Activated CD8-positive, alpha-beta memory T cell treated with anti-CD3 and anti-CD28 coated beads for 24 hours (primary cell): ENCODE measurements at places on chromosomes 5 and 9.

DNA sequence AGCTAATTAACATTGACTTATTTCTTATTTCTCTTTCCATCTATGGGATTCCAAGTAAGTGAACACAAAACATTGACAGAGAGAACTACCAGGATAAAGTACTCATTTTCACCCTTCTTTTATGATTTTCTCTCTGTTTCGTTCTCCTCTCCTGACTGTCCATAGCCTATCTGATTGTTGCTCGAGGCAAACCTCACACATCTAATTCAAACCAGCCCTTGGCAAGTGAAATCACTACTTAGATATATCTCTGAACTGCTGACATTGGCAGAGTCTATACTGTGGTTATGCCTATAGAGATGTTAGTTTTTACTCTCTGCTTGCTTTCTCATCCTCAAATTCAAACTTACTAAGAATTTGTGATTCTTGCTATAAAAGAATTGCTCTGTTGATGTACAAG is 248.8 kb downstream of the ISL1 start:
- DNase-seq, result no peak

GRCh38 chr5:150035139-150035895 is 34.8 kb downstream of the HMGXB3 start:
- no peak for DNase-seq

- DNase-seq, result no peak
These were observed 231.0 kb downstream of the NNT start for GRCh38 chr5:43833961-43834360.

DNA sequence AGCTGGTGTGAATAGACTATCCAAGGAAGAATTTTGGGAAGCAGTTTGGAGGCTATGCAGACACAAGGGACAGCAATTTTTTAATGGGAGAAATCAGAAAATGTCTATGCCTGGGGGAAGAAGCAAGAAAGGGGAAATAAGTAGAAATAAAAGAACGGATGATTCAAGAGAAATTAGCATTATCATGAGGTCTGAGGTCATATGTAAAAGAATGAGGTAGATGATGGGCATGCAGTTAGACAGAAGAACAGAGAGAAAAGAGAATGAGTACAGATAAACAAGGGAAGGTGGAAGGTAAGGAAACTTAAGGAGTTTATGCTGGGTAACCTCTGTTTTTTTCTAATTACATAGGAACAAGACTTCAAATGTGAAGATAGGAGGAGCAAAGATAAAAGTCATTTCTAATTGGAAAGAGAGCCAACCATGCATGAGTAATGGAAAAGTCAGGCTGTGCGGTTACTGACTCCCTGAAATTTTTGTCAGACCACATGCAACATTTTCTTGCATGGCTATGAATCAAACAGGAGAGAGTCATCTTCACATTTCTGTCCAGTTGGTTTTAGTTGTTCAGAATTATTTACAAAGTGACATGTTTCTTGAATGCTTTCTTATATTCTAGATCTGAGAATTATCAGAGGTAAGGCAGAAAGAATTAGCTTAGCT is 101.0 kb upstream of the PIK3R1 start:
- no peak for DNase-seq

DNA sequence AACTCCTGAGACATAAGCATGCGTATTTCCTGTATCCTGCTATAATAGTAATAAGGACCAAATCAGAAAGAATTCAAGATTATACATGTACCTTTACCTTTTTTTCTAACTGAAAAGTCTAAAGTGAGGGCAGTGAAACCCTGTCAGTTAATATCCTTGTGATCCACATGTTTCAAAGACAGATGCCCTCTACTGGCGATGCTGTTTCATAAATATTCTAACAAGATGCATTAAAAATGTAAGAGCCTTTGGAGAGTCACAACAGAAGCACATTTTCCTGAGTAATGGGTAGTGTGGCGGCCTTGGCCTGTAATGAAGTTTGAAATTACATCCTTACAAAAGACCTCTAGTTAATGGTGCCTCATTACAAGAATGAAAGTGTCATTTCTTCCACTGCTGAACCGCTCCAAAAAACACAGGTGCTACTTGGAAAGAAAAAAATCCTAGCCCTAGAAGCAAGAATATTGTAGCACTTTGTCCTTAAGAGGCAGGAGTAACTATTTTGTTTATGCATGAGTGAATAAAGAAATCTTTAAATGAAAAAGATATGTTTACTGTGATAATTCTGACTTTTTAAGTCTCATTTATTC is 232.6 kb downstream of the EPB41L4A start:
- no peak for DNase-seq

- no peak for DNase-seq
These were observed 73.5 kb upstream of the PTGER4 start for GRCh38 chr5:40606077-40606765.

DNA sequence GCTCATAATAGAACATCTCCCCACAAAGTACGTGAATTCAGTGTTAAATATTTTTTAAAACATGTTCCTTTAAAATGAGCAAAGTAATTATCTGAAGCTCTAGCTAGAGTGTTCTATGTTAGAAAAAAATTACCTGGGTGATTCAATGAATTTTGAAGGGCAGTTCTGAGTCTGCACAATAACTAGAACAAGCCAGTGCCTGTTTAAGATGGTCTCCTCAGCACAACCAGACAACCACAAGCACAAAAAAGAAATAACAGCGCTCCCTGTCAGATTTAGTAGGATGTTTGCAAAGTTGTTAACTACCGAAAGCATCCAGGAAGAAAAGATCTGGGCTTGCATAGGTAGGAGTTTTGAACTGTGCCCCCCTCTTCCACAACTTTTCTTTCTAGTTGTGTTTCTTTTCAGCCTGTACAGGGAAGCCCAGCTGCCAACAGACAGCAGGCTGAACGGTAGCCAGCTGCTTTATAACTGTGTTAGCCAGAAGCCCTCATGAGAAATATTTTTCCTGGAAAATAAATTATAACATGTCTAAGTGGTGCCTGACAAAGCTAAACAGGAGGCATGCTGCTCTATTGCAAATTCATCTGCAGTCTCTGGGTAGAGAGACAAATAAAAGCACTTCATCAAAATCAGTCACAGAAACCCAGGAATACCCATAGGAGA is 1026.9 kb downstream of the MAT2B start:
- no peak for DNase-seq

- DNase-seq, result no peak
These were observed at the start of gene OGN for GRCh38 chr9:92404042-92404836. TSS of gene OGN (minus strand) at chr9:92404578. CDS start at chr9:92403407, 1,171 bp downstream.

- no peak for DNase-seq
These were observed 20.3 kb downstream of the LPCAT1 start for GRCh38 chr5:1503241-1504068.

- DNase-seq, result no peak
These were observed 57.3 kb downstream of the ZFR start for GRCh38 chr5:32387211-32387610.

GRCh38 chr5:12392246-12392645 is 488.0 kb upstream of the CTNND2 start:
- DNase-seq, result no peak

DNA sequence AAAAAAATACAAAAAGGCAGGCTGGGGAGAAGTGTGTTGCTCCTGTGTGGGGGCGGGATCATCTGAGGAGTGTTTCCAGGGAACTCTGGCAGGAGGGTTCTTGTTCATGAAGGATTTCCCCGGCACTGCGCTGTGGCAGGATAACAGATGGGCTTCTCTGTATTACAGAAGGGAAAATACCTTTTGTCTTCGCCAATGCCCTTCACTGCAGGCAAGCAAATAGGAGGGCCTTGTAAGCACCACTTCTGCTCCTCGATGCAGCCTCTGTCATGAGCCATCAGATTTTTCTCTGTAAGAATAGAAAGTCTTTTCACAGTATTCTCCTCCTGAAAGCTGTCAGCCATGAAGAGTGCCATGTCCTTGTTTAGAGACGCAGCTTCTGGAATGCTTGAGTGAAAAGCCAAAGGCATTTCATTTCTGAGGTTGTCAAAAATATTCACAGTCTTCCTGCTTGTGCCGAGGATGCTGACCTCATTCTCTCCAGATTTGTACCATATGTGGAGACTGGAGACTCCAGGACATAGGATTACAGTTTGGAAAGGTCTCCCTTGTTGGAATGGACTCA is 294.0 kb downstream of the YTHDC2 start:
- DNase-seq, result no peak

DNA sequence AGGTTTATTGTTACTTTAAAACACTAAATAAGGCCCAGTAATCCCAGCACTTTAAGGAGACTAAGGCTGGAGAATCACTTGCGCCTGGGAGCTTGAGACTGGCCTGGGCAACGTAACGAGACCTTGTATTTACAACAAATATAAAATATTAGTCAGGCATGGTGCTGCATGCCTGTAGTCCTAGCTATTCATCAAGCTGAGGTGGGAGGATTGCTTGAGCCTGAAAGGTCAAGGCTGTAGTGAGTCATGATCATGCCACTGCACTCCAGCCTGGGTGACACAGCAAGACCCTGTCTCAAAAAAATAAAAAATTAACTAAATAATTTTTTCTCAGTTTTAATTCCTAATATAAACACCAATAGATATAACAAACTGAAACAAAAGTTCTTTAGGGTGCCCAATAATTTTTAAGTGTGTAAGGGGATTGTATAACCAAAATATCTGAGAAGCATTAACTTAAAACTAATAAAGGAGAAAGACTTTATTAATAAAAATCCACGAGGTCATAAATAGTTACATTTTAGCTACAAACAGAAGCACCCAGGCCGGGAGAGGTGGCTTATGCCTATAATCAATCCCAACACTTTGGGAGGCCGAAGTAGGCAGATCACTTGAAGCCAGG is 32.7 kb downstream of the FAM13B start:
- no peak for DNase-seq

GRCh38 chr5:123438244-123438643 is 15.0 kb upstream of the CEP120 start:
- no peak for DNase-seq

- no peak for DNase-seq
These were observed 359.5 kb downstream of the TMEM167A start for GRCh38 chr5:82717738-82718137.

- DNase-seq, result no peak
These were observed 35.6 kb downstream of the NFIB start for GRCh38 chr9:14278291-14278721.

GRCh38 chr9:135667463-135668001 is 4.4 kb downstream of the LCN9 start:
- DNase-seq, result no peak

GRCh38 chr5:140311011-140311467 is 8.1 kb upstream of the PFDN1 start:
- DNase-seq, result no peak

DNA sequence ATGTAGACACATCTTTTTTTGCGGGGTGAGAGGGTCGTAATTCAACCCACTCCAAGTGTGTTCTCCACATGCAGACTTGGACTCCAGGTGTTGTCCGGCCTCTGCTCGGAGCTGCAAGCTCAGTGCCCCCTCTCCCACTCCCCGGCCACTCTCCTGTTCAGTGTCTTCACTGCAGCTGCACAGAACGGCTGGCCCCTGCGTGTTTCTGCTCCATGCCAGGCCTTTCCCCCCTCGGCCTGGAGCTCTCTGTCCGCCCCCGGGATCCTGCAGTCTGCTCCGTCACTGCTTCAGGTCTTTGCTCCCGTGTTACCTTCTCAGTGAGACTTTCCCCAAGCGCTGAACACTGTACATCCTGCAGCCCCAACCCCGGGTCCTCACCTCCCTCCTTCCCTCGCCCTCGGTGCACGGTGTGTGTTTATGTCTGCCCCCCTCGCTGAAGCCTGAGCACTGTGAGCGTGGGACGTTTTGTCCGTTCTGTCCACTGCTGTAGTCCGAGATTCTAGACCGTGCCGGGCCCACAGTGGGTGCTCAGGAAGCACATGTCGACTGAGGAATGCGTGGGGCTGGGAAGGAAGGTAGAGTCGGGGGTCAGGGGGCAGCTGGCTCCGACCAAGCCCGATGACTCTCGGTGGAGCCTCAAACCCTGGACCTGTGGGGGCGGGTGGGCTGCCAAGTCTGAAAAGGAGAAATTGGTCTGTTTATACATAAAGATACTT is 26.4 kb upstream of the GFPT2 start:
- DNase-seq, result no peak

GRCh38 chr5:149754172-149754880 is 24.2 kb downstream of the PPARGC1B start:
- DNase-seq, result no peak

DNA sequence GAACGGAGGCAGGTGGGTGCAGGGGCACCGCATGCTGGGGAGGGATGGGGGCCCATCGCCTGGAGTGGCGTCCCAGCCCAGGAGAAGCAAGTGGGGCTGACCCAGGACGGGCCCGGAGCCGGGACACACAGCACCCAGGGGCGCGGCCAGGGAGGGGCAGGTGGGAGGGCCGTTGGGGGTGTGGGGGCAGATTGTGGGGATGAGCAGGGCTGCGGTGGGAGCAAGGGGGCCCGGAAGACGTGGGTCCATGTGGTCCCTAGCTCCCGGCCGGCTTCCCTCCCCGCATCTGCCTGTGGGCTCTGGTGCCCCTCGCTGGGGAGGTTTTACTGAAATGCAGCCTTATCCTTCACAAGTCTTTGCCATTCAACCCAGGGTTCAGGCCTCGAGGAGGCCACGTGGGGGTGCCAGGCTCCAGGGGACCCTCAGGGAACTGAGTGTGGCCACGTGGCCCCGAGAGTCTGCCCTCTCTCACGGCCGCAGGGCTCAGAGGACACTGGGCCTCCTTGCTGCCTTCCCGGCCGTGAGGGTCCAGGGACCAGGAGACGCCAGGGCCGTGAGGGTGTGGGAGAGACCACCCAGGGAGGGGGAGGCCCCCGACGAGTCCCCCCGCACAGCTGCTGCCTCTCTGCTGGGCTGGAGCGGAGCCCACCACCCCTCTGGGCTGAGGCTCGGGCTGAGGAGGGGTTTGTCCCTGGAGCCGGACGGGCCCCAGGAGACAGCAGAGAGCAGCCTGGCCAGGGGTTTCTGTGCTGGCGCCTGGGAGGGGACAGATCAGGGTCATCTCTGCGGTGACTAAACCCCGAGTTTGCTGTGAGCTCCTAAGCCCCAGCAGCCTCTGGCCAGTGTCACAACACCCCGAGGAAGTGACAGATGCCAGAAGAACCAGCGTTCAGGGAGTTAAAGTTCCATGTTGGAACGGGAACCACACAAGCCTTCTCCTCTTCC is 35.2 kb downstream of the SLC9A3 start:
- DNase-seq, result no peak

DNA sequence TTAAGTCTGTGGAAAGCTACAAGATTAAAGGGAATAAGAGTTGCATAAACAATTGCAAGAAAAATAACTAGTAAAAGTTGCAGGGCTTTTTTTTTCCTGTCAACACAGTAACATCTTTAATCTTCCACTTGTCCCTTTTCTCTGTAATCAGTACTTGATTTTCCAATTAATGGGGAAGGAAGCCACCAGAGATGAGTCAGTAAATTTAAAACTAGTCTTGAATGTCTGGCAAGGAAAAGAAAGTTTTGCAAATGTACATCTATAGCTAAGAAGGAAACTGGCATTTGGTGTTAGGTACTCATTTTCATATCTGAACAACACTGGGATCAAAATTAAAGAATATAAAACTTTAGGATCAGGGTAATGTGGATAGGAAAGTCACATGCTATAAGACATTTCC is 17.1 kb downstream of the DAP start:
- no peak for DNase-seq

- no peak for DNase-seq
These were observed 152.5 kb upstream of the RAI14 start for GRCh38 chr5:34503379-34504253.

DNA sequence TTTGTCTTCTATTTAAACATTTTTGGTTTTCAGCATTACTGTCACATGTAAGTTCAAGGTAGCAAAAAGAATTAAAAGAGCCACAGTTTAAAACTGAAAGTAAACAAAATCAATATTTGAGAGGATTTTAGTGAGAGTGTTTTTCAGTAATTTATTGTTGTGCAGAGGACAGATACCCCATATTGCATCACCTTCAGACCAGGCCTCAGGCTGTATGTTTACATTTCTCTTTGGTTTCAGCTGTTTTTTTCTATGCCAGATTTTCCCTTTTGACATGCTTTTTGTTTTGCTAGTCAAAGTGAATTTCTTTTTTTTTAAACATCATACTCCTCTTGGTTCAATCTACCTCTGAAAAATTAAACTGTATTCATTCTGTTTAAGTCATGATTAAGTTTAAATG is 47.2 kb downstream of the MAST4 start:
- DNase-seq, result no peak
